ENCODE measurements at places on chromosomes 7 and 10.

- DNase-seq, result no peak
Observed at GRCh38 chr10:78760463-78761310, 308.1 kb upstream of the ZMIZ1 start.

DNA sequence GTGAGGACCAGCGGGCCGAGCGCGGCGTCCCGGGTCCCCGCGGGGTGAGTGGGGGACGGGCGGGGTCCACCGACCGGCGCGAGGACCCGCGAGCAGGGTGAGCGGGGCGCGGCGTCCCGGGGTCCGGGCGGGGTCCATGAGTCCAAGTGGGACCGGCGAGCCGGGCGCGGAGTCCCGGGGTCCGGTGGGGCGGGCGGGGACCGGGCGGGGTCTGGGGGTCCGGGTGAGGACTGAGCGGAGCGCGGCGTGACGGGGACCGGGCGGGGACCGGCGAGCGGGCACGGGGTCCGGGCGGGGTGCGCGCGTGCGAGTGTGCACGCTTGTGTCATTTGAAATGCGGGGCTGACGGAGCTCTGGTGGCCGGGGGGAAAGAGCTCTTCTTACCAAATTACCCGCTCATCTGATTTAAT is 765 bp downstream of the CELF2 start:
- DNase-seq, result no peak

DNA sequence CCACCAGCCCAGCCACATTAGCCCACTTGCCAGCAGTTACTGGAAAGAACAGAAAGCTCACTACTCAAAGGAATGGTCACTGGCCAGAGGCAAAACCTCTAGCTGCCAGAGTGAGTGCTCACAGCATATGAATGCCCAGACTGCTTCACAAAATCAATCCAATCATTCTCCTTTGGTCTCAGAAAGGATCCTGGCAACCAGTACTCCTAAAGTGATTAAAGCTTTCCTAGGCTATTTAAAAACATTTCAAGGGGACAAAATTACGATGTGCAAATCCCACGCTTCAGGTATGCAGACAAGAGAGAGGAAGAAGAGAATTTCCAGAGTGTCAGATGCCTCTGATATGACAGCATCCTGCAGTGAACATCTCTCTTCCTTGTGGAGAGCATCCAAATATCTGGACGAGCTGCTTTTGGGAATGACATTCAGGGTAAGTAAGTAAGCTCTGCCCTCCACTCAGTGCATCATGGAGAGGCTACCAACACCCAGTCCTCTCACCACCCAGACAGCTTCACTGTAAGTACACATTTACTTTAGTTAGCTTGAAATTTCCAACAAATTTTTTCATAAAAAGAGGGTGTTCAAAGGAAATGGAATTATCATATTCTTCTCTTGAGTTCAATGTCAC is 25.1 kb downstream of the ICA1 start:
- no peak for DNase-seq

DNA sequence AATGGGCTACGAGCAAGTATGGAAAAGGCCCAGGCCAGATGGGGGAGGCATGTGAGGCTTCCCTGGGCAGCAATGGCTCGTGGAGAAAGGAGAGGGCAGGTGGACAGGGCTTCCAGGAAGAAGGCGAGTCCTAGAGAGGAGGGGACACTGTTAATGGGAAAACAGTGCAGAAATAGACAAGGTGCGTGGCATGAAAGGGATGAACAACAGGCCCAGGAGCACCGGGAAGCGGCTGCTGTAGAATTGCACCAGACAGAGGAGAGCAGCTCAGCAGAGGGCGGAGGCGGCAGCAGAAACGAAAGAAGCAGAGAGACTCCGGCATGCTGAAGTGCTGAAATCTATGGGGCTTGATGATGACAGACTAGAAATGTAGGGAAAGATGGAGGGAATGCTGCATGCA is 102.1 kb downstream of the PIP4K2A start:
- DNase-seq, result no peak
